ENCODE measurements at places on chromosomes 7 and 10.

DNA sequence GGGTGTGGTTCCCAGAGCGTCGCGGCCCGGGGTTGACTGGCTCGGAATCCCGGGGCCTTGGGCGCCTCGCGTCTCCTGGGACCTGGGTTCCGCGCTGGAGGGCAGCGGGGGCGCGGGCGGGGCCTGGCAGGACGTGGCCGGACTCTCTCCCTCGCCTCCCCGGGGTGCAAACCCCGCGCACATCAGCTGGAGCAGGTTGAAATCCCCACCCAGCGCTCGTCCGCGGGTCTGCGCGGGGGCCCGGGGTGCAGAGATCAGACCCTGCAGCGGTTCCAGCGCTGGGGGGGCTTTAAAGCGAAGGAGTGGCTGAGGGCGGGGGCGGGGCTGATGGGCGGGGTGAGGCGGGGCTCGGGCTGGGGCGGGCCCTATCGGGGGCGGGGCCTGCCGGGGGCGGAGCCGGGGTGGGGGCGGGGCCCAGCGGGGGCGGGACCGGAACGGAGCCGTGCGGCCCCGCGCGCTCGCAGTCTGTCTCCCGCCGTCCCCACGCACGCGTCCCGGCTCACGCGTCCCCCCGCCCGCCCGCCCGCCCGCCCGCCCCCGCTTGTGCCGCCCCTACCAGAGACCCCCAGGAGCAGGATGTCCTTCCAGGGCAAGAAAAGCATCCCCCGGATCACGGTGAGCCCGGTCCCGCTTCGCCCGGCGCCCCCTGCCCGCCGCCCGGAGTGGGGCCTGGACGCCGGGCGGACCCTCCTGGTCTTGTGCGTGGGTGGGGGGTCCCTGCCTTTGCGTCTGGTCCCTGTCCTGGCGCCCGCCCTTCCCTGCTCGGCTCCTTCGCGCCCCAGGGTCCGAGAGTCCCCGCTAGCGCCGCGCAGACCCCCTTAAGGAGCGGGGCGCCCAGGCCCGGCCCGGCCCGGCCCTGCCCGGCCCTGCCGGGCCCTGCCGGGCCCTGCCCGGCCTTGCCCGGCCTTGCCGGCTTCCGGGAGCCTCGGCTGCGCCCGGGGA, at the start of gene DPYSL4:
Gene DPYSL4, plus strand, starts transcription at position 461 of the 942 bp plus-strand sequence. Its CDS starts 116 bp downstream, at position 577.
- peak; percentile 48 for DNase-seq

DNA sequence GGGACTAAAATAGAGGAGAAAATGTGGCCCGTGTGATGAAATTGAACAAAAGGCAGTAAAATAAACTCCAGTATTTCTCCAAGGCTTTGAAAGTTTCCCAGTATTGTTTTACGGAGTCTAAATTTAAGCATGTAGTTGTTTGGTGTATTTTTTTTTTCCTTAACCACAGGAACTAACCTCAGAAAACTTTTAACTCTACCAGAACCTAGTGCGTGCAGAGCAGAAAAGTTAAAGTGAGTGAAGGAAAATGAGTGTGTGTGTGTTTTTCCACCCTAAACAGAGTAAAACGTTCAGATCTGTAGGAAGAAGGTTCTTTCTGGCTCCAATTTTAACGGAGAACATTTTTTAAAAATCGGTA, 812 bp downstream of the PROSER2 start:
- no peak for DNase-seq

GRCh38 chr10:117096599-117097201, 41.4 kb downstream of the VAX1 start:
- no peak for DNase-seq

GRCh38 chr10:132470410-132471124, 67.0 kb upstream of the INPP5A start:
- DNase-seq, result no peak

GRCh38 chr10:86642499-86642898, 11.8 kb upstream of the OPN4 start:
- no peak for DNase-seq

DNA sequence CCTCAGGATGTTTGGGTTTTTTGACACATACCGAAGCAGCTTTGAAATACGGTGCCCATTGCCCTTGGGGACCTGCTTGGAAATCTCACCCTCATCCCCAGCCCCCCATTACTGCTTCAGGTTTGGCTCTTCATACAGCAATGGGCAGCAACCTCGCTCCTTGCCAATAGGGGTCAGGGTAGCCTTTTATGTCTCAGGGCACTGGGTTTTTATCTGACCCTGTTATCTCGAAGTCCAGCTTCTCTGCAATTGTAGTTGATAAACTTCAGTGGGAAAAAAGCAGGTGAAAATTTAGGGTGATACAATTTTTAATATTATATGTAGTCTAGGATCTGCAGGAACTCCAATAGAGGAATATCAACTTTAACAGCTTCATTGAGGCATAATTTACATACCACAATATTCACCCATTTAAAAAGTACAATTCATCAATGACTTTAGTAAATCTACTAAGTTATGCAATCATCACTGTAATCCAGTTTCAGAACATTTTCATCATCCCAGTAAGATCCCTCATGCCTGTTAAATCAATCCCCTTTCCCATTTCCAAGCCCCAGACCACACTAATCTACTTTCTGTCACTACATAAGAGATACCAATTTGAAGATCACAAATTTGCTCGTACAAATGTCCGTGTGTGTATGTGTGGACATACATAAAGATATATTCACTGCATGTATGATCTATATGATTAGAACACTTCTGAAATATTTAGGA, 386.2 kb downstream of the KCNMA1 start:
- DNase-seq, result no peak

DNA sequence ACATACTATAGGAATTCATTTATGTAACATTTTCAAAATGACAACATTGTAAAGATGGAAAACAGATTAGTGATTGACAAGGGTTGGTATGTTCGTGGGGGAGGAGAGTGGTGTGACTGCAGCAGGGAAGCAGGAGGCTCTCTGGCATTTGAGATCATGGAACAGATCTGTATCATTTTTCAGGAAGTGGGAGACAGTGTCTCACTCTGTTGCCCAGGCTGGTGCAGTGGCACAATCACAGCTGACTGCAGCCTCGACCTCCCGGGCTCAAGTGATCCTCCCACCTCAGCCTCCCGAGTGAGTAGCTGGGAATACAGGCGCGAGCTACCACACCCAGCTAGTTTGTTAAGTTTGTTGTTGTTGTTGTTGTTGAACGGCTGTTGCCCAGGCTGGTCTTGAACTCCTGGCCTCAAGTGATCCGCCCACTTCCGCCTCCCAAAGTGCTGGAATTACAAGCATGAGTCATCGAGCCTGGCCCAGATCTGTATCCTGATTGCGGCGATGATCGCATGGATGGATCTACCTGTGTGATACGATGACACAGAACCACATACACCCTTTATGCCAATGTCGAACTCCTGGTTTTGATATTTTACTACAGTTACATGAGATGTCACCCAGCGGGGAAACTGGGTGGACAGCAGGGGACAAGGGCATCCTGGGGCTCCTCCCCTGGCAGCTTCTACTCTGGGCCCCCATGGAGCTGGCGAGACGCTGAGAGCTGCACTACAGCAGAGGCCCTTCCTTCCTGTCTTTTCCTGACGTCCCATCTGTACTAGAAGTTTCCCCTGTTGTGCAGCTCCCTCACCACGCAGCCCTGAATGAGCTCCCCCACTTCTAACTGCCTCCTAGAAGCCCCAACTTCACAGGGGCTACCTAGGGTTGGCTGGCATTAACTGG, 12.3 kb upstream of the CYTH3 start:
- no peak for DNase-seq

DNA sequence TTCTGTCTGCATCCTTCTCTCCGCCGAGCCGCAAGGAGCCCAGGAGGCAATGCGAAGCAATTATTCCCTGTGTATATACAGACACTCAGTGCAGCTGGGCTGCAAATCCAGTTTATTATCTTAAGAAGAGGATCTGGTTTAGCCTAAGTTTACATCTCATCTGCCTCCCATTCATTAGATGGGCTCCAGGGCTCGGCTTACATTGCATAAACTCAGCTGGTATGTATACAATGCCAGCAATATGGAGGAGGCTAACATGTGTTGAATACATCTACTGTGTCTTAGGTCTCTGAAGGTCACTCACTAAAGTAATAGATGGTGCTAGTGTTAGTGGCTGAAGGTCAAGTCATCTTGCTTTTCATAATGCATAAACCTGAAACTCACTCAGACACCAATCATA, 996.8 kb downstream of the KCNMA1 start:
- no peak for DNase-seq

DNA sequence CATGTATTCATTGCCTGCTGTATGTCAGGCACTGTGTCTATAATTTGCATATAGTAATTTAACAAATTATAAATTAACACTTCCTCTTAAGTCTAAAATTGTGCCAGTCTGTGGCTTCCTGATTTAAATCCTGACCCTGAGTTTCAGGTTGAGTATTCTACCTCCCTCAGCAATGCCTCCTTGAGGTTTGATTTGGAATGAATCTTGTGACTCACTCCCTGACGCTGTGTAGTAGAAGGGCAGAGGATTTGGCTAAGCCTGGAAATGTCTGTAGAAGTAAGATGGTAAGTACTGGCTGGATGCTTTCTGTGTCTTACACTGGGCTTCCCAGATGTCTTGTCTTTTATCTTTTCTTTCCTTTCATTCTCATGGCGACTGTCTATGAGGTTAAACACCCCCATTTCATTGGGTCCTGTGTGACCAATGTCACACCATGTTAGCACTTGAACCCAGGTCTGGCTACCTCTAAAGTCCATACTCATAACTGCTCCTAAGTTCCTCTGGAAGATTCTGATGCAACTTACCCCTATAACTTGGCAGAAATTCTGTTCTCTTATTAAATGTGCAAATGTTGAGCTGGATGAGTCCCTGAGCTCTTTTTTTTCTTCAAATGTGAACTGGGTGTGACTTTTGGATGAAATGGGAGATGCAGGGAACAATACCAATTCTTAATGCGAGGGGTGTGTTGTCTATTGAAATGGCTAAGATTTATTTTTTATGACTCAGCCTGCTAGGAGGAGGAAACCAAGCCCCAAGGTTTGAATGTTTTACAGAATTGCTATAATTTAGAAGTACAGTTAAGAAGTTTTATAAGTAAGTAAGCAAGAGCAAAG, 48.5 kb downstream of the PLCE1 start:
- DNase-seq, result no peak

GRCh38 chr10:32073659-32074058, 17.4 kb upstream of the KIF5B start:
- DNase-seq, result no peak

DNA sequence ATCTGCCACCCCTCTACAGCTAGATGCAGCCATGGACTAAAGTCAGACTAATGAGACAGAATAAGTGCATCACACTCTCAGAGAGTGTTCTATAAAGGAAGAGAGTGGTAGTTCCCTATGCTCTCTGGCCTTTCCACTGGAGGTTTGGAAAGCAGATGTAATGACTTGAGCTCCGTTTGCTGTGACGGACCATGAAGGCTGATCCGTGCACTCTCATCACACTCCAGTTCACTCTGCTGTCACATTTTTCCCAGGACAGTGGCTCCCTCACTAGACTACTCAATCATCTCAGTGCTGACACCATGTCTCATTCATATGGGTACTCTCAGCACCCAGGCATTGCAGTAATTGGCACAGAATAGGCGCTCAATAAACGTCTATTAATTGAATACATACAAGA, 20.4 kb downstream of the TRDMT1 start:
- DNase-seq, result no peak

DNA sequence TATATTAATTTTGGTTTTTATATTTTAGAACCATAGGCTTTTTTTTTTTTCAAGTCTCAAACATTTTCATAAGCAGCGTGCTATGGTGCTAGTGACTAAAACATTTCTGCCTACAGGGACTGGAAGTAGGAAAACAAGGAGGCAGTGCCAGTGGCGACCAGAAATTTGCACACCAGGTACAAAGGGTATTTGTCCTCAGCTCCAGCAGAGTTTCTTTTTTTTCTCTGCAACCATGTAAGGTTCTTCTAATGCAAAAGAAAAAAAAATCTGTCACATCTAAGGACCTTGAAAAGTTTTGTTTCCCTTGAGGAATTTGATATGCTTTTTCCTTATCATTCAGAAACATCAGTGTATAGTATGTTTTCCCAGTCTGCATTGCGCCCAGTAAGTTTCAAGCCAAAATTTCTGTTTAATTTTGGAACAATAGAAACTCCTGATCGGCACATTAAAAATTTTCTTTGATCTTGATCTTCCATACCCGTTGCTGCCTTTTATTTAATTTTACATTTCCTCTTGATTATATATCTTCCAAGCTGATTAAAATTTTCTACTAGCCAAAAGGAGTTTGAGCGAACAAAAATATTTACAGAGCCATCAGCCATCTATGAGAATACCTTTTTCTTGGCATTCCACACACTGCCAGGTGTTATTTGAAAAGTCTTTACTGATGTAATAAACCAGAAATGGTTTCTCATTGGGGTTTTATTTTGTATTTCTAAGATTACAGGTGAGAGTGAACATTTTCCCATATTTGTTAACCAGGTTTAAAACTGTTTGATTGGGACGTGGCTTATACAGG, 956 bp upstream of the KLHDC10 start:
- DNase-seq, result no peak

GRCh38 chr7:50359995-50360925, 55.7 kb downstream of the IKZF1 start:
- DNase-seq, result peak; percentile 79

- DNase-seq, result no peak
Measured at GRCh38 chr10:27713941-27714340, 31.7 kb downstream of the MKX start.

- no peak for DNase-seq
Measured at GRCh38 chr10:132728321-132728720, 57.6 kb downstream of the NKX6-2 start.

- no peak for DNase-seq
Measured at GRCh38 chr7:22193450-22193983, 163.4 kb downstream of the RAPGEF5 start.

GRCh38 chr10:102635377-102635776, 8.9 kb upstream of the TRIM8 start:
- no peak for DNase-seq

GRCh38 chr10:35577926-35578617, 27.1 kb upstream of the GJD4 start:
- no peak for DNase-seq

- no peak for DNase-seq
Measured at GRCh38 chr7:102222445-102222844, 64.2 kb upstream of the SH2B2 start.

- DNase-seq, result no peak
Measured at GRCh38 chr10:534047-534566, 155.4 kb downstream of the DIP2C start.

DNA sequence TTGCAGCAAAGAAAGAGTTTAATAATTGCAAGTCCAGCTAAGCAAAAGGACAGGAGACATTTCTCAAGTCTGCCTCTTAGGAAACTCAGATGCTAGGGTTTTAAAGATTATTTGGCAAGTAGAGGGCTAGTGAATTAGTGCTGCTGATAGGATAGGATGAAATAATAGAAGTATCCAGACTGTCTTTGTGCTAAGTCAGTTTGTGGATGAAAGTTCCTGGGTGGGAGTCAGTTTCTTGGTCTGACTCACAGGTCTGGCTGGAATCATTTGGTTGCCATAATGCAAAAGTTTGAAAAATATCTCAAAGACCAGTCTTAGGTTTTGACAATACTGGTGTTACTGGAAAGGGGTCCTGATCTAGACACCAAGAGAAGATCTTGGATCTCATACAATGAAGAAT, 42.6 kb upstream of the INHBA start:
- no peak for DNase-seq
